Muscle of back (tissue), 13 donors: ENCODE measurements at places on chromosomes 1 and 21.

DNA sequence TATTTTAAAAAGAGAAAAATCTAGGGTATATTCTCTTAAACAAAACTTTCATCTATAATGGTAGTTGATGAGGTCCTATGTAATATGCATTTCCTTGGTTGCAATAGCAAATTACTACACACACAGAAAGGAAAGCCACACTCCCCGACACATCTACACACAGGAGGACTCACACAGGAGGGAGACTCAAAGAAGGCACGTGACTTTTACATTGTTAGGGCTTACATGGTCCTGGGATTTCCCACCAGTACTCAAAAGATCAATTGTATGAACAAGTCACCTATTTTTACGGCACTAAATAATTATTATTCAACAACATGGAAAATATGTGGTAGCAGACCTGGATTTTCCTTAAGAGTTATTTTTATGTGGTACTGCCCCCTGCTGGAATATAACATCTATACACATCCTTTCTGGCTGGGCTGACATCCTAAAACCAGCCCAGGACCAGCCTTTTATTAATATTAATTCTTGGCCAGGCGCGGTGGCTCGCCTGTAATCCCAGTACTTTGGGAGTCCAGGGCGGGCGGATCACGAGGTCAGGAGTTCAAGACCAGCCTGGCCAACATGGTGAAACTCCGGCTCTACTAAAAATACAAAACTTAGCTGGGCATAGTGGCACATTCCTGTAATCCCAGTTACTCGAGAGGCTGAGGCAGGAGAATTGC, 33.9 kb upstream of the LGALS8 start:
- peak; percentile 40 for DNase-seq

DNA sequence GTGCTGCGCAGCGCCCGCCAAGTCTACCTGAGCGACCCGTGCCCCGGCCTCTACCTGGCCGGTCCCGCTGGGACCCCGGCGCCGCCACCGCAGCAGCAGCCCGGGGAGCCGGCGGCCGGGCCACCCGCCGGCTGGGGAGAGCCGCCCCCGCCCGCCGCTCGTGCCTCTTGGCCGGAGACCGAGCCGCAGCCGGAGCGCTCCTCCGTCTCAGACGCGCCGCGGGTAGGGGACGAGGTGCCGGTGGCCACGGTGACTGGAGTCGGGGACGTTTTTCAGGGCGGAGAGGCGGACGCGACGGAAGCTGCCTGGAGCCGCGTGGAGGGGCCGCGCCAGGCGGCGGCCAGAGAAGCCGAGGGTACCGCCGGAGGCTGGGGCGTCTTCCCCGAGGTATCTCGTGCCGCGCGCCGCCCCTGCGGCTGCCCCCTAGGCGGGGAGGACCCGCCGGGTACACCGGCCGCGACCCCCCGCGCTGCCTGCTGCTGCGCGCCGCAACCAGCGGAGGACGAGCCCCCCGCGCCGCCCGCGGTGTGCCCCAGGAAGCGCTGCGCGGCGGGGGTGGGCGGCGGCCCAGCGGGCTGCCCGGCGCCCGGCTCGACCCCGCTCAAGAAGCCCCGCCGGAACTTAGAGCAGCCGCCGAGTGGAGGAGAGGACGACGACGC, 646 bp downstream of the IER5 start:
- no peak for DNase-seq

DNA sequence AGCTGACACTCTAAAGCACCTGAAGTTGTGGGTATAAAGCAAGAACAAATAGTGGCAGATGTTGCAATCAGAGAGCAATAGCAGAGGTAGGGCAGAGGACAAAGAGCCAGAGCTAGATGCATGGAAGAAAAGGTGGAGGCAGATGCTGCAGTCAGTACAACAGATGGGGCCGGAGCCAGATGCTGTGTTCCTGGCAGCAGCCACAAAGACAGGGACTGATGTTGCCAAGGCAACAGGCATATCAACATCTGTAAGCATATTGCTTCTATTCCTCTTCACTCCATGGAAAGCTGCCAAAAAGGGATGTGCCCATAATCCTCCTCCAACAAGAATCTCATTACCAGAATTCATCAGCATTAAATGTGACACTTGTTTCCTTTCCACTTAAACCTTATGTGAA, 108.0 kb downstream of the TNNI3K start:
- peak; percentile 85 for DNase-seq

DNA sequence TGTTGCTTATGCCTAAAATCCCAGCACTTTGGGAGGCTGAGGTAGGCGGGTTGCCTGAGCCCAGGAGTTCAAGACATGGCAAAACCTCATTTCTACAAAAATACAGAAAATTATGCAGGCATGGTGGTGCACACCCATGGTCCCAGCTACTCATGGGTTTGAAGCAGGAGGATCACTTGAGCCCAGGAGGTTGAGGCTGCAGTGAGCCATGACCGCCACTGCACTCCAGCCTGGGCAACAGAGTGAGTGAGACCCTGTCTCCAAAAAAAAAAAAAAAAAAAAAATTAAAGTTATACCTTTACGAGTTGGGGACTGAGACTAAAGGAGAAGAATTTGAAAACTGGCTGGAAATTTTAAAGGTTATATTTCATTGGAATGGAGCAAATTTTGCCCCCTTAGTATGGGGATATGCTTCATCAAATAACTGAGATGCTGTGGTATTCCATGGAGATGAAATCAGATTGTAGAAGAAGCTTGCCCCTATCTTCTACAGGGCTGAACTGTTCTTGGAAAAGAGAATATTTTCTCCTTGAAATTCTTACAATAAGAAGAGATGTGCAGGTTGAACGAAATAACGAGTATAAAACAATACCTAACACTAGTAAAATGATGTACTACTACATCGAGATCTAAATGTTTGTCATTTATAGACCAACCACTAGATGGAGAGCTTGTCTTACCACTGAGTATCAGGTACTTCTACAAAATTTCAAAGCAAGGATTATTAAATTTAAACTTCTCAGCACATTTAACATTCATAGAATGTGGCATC, 34.9 kb upstream of the SCYL3 start:
- DNase-seq: peak; percentile 71

DNA sequence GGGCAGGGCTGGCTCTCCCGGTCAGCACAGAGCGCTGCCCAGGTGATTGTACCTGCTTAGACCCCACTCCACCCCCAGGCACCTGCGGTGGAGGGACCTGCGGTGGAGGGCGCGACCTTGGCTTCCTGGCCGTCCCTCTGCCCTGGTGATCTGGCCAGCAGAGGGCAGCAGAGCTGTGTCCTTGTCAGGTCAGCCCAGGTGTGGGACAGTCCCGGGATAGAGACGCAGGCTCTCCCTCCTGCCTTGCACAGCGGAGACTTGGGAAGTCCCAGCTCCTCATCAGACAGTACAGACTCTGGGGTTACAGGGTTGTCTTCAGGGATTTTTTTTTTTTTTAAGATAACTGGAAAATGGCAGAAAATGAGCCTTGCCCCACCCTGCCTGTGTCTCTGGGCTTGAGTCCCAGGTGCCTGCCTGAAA, 10.0 kb downstream of the SLX9 start:
- DNase-seq: peak; percentile 74

DNA sequence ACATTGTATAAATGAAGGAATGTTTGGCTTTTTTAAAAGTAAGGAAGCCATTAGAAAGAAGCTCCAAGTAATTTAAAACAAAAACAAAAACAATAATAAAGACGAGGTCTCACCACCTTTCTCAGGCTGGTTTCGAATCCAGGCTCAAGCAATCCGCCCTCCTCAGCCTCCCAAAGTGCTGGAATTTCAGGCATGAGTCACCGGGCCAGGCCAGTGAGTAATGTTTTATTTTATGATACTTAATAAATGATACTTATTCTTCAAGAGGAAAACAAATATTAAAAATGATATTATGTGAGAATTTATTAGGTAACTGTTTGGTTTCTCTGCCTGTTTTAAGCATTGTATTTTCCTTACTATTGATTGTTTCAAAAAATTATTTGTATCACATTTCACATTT, 201.4 kb upstream of the BRINP3 start:
- DNase-seq: no peak

DNA sequence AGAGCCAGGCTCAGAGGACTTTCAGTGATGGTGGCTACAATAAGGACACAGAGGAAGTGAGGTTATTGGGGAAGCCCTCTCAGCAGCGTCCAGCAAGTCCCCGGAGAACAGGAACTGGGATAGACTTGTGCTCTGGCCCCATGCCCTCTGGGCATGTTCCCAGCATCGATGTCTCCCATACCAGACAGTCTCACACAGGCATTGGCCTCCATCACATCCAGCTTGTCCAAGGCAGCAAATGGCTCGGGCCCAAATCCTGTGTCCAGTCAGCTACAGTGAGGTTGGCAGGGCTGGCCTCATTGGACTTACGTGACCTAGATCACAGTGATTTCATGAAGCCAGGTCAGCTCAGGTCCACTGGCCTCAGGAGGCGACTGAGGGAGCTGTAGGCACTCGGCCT, 19.6 kb upstream of the TMEM54 start:
- DNase-seq: no peak

DNA sequence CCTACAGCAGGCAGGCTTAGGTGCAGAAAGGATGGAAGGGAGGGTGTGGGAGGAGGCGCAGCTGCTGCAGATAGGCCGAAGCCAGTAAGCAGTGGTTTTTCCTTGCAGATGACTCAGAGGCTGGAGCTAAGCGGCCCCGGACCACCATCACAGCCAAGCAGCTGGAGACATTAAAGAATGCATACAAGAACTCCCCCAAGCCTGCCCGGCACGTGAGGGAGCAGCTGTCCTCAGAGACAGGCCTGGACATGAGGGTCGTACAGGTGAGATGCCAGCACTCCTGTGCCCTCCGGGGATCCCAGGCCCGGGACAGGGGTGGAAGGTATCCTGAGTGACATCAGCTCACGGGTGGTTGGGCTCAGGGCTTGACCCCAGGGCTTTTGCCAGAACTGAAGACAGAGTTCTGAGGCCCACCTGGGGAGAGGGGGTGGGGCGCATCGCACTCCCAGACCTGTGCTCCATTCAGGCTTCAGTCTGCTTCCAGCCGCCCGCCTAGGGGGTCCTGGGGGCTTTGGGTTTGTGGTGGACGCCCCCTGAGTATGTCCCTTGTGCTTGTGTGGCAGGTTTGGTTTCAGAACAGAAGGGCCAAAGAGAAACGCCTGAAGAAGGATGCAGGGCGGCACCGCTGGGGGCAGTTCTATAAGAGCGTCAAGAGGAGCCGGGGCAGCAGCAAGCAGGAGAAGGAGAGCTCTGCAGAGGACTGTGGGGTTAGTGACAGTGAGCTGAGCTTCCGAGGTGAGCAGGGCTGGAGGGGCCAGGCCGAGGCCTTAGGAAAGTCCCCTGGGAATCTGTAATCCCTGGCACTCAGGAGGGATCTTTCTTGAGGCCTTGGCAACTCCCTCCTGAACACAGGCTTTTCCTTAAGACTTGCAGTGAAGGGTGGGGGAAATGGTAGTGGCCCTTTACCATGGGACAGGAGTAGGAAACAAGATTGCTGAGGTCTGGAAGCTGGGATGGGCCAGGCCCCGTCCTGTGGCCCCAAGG, 41.5 kb downstream of the LHX4 start:
- peak; percentile 59 for DNase-seq

- no peak for DNase-seq
Measured at GRCh38 chr1:42153624-42154023, 414 bp downstream of the GUCA2B start.

GRCh38 chr21:41897700-41898099, 18.6 kb upstream of the PRDM15 start:
- no peak for DNase-seq

DNA sequence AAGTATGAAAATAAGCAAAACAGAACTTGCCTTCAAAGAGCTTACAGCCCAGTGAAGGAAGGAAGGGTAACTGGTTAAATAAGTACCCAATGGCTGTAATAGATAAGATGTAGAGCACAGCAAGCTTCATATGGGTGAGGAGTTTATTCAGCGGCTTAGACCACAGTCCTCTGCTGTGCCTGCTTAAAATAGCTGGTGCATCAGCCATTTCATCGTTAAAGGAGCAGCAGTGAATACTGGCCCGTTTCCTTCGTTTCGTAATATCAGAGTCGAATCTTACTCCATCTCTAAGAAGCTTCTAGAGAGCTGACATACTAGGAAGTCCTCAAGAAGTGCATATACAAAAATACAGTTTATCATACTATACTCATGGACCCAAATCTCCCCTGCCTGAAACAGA, 286.5 kb downstream of the NFIA start:
- DNase-seq: no peak

- no peak for DNase-seq
Measured at GRCh38 chr1:24317081-24317480, 2.1 kb upstream of the GRHL3 start.

DNA sequence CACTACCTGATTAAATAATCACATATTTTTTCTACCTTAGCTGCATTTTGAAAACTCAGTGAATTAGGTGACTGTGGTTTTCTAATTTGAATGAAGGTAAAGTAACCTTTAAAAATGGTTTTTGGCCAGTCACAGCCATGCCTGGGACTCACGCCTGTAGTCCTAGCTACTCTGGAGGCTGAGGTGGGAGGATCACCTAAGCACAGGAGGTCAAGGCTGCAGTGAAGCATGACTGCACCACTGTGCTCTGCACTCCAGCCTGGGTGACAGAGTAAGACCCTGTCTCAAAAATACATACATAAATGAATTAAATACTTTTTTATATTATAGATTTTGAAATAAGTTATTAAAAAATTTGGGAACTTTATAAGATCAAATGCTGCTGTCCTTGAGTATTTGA, 5.7 kb downstream of the CNST start:
- no peak for DNase-seq

GRCh38 chr1:101025283-101025656, 314 bp downstream of the DPH5 start:
- DNase-seq: no peak

GRCh38 chr1:158461534-158461933, at the start of gene OR10K1:
OR10K1 (plus strand) TSS chr1:158461834; CDS start chr1:158465562, 3,728 bp downstream.
- DNase-seq: no peak

DNA sequence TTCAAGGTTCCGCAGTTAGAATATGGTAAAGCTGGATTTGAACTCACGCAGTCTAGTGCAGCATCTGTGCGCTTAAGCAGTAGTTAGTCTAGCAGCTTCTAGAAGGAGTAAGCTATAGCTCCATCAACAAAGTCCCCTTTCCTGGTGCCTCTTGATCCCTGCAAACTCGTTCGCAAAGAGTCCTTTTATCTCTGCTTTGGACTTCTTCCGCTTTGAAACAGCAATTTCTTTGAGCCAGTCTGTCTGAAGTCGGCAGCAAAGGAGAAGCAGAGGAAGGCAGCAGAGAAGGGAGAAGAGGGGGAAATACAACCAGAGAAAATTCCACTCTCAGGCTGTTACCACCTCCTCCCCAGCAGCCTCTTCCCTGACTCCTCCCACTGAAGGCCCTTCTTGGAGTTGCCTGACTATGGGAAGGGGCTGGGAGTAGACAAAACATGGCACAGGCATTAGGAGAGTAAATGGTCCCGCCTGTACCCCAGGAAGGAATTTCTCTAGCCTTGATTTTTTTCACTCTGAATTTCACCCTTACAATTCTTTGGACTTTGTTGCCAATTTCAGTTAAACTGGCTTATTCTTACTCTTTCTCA, 25.9 kb downstream of the HSD3B2 start:
- DNase-seq: no peak
